A549 treated with CORT108297 at 1 μM for 4 hours (cell line): ENCODE measurements at places on chromosomes 11 and 22. TPM values are rescaled to one million over a fixed set of nuclear protein-coding genes. Genes with fewer than 3 reads are reported as not detected.

The OMP gene
- not detected in 5 replicates for total RNA-seq

The OR52L1 gene
- total RNA-seq = not detected in 5 replicates

The CD3E gene
- total RNA-seq = not detected in 5 replicates

The NRGN gene
- 6.3 to 11.9 TPM (median 11.1 TPM) in 5 replicates for total RNA-seq

The MB gene
- total RNA-seq = 6.7 to 8.9 TPM (median 7.7 TPM) in 5 replicates

The MRGPRX3 gene
- total RNA-seq = 0.06 to 0.09 TPM in 2 of 5 replicates, not detected in the others

The OR10D3 gene
- not detected in 5 replicates for total RNA-seq

The CPT1B gene
- total RNA-seq = 9.9 to 17.7 TPM (median 15.5 TPM) in 5 replicates

The ATM gene
- 7.8 to 13.3 TPM (median 7.9 TPM) in 5 replicates for total RNA-seq

The PHOX2A gene
- not detected in 5 replicates for total RNA-seq

The PLAAT5 gene
- total RNA-seq = 0.05 to 0.06 TPM in 2 of 5 replicates, not detected in the others

The PNPLA5 gene
- 0.03 to 0.07 TPM in 2 of 5 replicates, not detected in the others for total RNA-seq

The HSPB2 gene
- total RNA-seq = not detected in 5 replicates

The NLRP10 gene
- not detected in 5 replicates for total RNA-seq

The SMTNL1 gene
- not detected in 5 replicates for total RNA-seq

The TMEM45B gene
- total RNA-seq = 0.06 to 0.31 TPM (median 0.10 TPM) in 5 replicates

The KDM4E gene
- total RNA-seq = not detected in 5 replicates
